GM23338 (cell line): ENCODE measurements at places on chromosomes 7 and 10. TPM values are rescaled to one million over a fixed set of nuclear protein-coding genes. Genes with fewer than 3 reads are reported as not detected.

GRCh38 chr7:99219985-99220384 lies 12.1 kb upstream of the KPNA7 start:
- no peak overlapping the region for H3K27ac ChIP-seq
- DNase-seq, result no peak
- H3K27me3 ChIP-seq, result no peaks in the 10 kb centered on the region

- no peak overlapping the region for H3K4me3 ChIP-seq
- no peaks in the 10 kb centered on the region for H3K27me3 ChIP-seq
- H3K27ac ChIP-seq, result no peak overlapping the region
- peak; percentile 9 for DNase-seq
Measured at GRCh38 chr10:42809676-42810075, 27.1 kb downstream of the BMS1 start.

Gene NAT16
- 0.21 TPM in 1 of 2 replicates, not detected in the other for total RNA-seq

Gene CFAP43
- total RNA-seq, result 0.24 and 0.47 TPM in 2 replicates

Gene FGFR2
- total RNA-seq, result 82.5 and 106 TPM in 2 replicates

- H3K4me3 ChIP-seq, result peak overlapping the region; percentile 43; the same call in 1 of the 2 replicates
- H3K36me3 ChIP-seq, result no peaks in the 10 kb centered on the region
- peaks cover 29% of the 10 kb centered on the region for H3K4me1 ChIP-seq
- peaks cover 100% of the 10 kb centered on the region for H3K27me3 ChIP-seq
Measured at GRCh38 chr7:27173511-27173955, 587 bp downstream of the HOXA10 start.

Gene HTRA1
- total RNA-seq, result 16.1 and 16.5 TPM in 2 replicates

GRCh38 chr10:11145495-11145855 lies 127.8 kb downstream of the CELF2 start:
- peaks cover 62% of the 10 kb centered on the region for H3K4me1 ChIP-seq
- H3K36me3 ChIP-seq, result no peaks in the 10 kb centered on the region
- no peaks in the 10 kb centered on the region for H3K27me3 ChIP-seq
- peak overlapping the region; percentile 85 for H3K27ac ChIP-seq
- H3K4me3 ChIP-seq, result no peak overlapping the region
- no peak for DNase-seq

Gene BUD23
- total RNA-seq, result 57.2 and 62.1 TPM in 2 replicates

Gene MAGI2
- total RNA-seq, result 26.4 and 31.4 TPM in 2 replicates

Gene ABCB4
- total RNA-seq, result 1.2 and 3.0 TPM in 2 replicates

Gene CALY
- total RNA-seq, result 0.31 and 1.0 TPM in 2 replicates

- H3K36me3 ChIP-seq, result no peaks in the 10 kb centered on the region
- no peak overlapping the region for H3K27ac ChIP-seq
- no peak overlapping the region for H3K4me3 ChIP-seq
- H3K4me1 ChIP-seq, result no peaks in the 10 kb centered on the region
- DNase-seq, result no peak
Measured at GRCh38 chr7:3240826-3241430, 60.1 kb upstream of the SDK1 start.

DNA sequence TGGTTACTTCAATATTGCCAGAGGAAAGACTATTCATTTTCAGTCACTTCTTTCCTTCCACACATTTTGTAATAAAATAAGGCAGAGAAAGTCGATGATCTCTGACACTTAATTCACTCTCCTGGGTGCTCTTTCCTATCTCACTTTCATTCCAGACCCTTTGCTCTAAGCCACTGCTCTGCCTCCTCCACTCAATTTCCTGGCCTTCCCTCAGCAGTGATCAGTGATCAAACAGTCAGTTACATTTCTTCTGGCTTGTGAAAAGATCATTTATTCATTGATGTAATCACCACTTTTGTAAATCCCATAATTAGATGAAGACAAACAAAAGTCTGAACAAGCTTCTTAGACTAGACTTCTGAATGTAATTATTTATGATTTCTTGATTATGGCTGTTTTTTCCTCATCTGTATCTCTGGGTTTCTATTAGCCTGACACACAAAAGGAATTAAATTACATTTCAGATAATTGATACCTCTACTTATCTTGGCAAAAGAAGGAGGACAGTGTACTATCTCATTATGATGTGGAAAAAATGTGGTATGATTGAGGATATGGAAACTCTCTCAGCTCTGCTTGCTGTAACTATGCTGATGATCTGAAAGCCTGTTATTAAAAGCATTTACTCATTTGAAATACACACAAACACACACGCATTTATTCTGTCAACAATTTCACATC lies 1102.3 kb downstream of the GRM8 start:
- no peaks in the 10 kb centered on the region for H3K27me3 ChIP-seq
- no peak overlapping the region for H3K4me3 ChIP-seq
- no peak for DNase-seq
- H3K36me3 ChIP-seq, result no peaks in the 10 kb centered on the region

GRCh38 chr7:157406971-157407370 lies 70.2 kb downstream of the DNAJB6 start:
- no peak overlapping the region for H3K4me3 ChIP-seq
- H3K4me1 ChIP-seq, result peaks cover 11% of the 10 kb centered on the region
- no peaks in the 10 kb centered on the region for H3K36me3 ChIP-seq
- H3K27ac ChIP-seq, result no peak overlapping the region
- H3K27me3 ChIP-seq, result no peaks in the 10 kb centered on the region

DNA sequence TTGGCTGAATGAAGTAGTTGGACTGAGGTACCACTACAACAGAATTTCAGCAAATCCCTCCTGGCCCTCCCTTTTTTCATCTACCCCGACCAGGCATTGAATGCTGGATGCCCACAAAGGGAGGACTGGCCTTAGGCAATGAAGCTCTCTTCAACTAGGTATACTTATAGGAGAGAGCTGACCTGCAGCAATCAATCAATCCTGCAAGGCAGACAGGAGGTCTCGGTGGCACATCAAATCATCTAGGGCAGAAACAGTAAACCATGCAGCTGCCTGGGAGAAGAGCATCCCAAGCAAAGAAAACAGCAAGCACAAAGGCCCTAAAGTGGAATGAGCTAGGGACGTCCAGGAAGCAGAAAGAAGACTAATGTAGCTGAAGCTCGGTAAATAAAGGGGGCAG lies 2.4 kb upstream of the ABRAXAS2 start:
- no peak overlapping the region for H3K27ac ChIP-seq
- H3K27me3 ChIP-seq, result no peaks in the 10 kb centered on the region
- no peaks in the 10 kb centered on the region for H3K36me3 ChIP-seq
- no peak for DNase-seq

DNA sequence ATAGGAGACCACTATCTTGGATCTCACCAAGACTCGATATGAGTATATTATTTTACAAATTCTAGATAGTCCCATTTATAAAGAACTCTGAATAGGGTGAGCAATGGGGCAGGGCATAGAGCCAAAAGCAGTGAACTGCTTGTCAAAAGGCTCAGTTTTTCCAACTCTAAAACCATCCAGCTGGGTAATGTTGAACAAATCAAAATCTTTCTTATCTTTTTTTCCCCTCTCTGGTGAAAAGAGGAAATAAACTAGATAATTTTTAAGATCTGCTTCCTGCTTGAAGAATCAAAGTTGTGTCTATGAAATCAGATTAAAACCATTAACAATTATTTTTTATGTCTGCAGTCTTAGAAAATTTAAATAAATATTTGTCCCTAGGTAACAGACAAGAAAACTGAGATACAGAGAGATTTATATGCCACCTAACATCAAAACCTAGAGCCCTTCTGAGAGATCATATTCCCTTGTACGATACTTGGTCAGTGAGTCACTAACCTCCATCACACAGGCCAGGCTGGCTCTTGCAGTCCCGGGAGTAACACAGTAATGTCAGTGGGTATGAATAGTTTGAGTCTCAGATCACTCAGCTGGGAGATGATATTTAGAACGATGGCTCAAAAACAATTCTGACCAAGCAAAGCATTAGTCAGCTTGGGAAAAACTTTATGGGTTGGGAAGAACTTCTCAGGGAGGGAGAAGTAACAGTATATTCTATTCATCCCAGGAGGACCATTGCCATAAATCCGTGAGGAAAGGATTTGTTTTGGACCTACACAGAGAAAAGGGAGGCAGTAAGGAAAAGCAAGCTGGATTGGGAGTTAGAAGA lies 178.8 kb downstream of the REEP3 start:
- H3K4me3 ChIP-seq, result no peak overlapping the region
- H3K27ac ChIP-seq, result peak overlapping the region; percentile 65; the same call in 1 of the 2 replicates
- no peak for DNase-seq
- peaks cover 15% of the 10 kb centered on the region for H3K4me1 ChIP-seq
- H3K36me3 ChIP-seq, result no peaks in the 10 kb centered on the region

GRCh38 chr10:102718220-102718619 lies 3.8 kb downstream of the SFXN2 start:
- peaks cover 17% of the 10 kb centered on the region; the same call in 1 of the 2 replicates for H3K36me3 ChIP-seq
- H3K4me3 ChIP-seq, result 0 out of 2 replicates have a peak overlapping the region, but pooled peaks have one; percentile 2
- peak overlapping the region; percentile 59 for H3K27ac ChIP-seq
- DNase-seq, result peak; percentile 60

Gene CYP3A7
- total RNA-seq, result not detected in 2 replicates

- no peak for DNase-seq
- no peak overlapping the region for H3K27ac ChIP-seq
- no peaks in the 10 kb centered on the region for H3K36me3 ChIP-seq
- H3K4me1 ChIP-seq, result peaks cover 19% of the 10 kb centered on the region
- H3K4me3 ChIP-seq, result no peak overlapping the region
- H3K27me3 ChIP-seq, result peaks cover 23% of the 10 kb centered on the region
Measured at GRCh38 chr10:114398587-114399331, 5.5 kb downstream of the AFAP1L2 start.

Gene CTBP2
- 233 and 265 TPM in 2 replicates for total RNA-seq

DNA sequence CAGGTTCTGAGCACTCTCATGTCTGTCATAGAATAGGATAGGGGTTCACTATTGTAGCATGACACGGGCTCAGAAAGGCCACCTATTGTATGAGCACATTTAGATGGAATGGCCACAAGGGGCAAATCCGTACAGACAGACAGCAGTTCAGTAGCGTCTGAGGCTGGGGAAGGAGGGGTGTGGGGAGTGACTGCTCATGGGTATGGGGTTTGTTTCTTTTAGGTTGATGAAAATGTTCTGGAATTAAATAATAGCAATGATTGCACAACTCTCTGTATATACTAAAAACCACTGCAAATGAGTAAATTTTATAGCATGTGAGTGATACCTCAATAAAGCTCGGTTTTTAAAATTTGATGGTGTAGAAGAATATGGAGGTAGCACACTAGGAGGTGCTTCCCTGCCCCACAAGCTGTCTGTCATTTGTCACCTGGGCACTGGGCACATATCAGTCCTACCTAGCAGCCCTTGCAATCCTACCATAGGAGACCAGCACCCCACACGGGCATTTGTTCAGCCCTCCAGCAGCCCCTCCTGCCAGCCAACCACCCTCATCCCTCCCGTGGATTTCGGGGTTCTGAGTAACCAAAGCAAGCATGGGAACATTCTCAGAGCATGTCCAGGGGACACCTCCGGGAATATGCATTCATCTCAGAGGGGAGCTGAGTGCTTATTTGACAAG lies 35.2 kb downstream of the KCNMA1 start:
- H3K4me3 ChIP-seq, result no peak overlapping the region
- no peak overlapping the region for H3K27ac ChIP-seq
- no peaks in the 10 kb centered on the region for H3K27me3 ChIP-seq
- no peak for DNase-seq

- DNase-seq, result peak; percentile 74
- H3K27ac ChIP-seq, result no peak overlapping the region
- H3K36me3 ChIP-seq, result no peaks in the 10 kb centered on the region
- no peak overlapping the region for H3K4me3 ChIP-seq
Measured at GRCh38 chr10:132939957-132940790, 2.2 kb downstream of the CFAP46 start.

DNA sequence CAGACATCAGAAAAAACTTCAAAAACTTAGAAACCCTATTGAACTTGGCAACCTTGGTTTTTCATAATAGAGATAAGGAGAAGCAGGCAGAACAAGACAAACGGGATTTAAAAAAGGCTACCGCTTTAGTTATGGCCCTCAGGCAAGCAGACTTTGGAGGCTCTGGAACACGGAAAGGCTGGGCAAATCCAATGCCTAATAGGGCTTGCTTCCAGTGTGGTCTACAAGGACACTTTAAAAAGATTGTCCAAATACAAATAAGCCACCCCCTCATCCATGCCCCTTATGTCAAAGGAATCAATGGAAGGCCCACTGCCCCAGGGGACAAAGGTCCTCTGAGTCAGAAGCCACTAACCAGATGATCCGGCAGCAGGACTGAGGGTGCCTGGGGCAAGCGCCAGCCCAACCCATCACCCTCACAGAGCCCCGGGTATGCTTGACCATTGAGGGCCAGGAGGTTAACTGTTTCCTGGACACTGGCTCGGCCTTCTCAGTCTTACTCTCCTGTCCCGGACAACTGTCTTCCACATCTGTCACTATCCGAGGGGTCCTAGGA lies 115.3 kb downstream of the NRCAM start:
- no peak overlapping the region for H3K4me3 ChIP-seq
- H3K27me3 ChIP-seq, result no peaks in the 10 kb centered on the region
- H3K36me3 ChIP-seq, result no peaks in the 10 kb centered on the region
- no peak for DNase-seq
- H3K27ac ChIP-seq, result no peak overlapping the region
- peaks cover 5% of the 10 kb centered on the region for H3K4me1 ChIP-seq

Gene DYDC1
- total RNA-seq, result 2.1 TPM in 1 of 2 replicates, not detected in the other

Gene ADAM8
- total RNA-seq, result 5.5 and 7.4 TPM in 2 replicates

- H3K4me1 ChIP-seq, result peaks cover 3% of the 10 kb centered on the region; the same call in 1 of the 2 replicates
- H3K27me3 ChIP-seq, result no peaks in the 10 kb centered on the region
- no peak overlapping the region for H3K27ac ChIP-seq
- no peak for DNase-seq
Measured at GRCh38 chr10:128892005-128892404, 575.0 kb upstream of the MGMT start.

DNA sequence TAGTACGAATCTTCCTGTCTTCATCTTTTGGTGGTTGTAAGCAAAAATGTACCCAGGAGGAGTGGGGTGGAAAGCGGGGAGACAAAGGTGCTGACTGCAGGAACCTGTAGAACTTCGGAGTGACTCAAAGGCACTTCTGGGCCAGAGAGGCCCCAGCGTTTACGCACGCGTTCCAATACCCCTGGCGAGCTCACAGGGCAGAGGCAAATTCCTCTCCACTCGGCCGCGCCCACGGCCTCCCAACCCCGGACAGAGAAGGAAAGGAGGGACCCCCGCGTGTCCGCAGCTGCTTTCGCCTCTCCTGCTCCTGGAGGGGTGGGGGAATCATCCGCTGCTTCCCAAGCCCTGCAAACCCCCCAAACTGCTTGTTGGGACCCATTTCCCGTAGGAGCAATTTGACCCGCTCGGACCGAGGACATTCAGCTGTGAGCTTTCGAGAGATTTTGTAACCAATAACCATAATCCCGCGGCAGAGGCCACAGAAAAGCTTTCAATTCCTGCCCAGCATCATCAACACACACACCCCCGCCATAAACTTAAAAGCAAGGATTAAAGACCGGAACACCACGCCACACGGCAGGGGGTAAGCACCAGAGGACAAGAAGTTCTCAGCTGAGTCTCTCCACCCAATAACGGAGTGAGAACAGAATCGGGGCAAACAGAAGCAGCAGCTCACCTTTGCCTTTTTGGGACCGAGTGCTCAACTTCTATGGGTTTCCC lies 2.3 kb downstream of the IGF2BP3 start:
- peak overlapping the region; percentile 95 for H3K27ac ChIP-seq
- H3K4me3 ChIP-seq, result peak overlapping the region; percentile 64
- peaks cover 25% of the 10 kb centered on the region for H3K4me1 ChIP-seq
- H3K36me3 ChIP-seq, result no peaks in the 10 kb centered on the region
- peak; percentile 81 for DNase-seq

- H3K27ac ChIP-seq, result no peak overlapping the region
- no peak for DNase-seq
- no peak overlapping the region for H3K4me3 ChIP-seq
- peaks cover 62% of the 10 kb centered on the region for H3K4me1 ChIP-seq
- H3K27me3 ChIP-seq, result no peaks in the 10 kb centered on the region
Measured at GRCh38 chr7:80184693-80185092, 50.1 kb downstream of the GNAI1 start.

Gene LOXL4
- 0.23 and 0.38 TPM in 2 replicates for total RNA-seq

GRCh38 chr7:70408477-70408876 lies 723.5 kb upstream of the GALNT17 start:
- H3K27me3 ChIP-seq, result no peaks in the 10 kb centered on the region
- H3K4me1 ChIP-seq, result no peaks in the 10 kb centered on the region
- H3K27ac ChIP-seq, result no peak overlapping the region
- no peak for DNase-seq

Gene OR2A42
- total RNA-seq, result 0.27 and 0.28 TPM in 2 replicates

Gene SVOPL
- 0.70 and 1.4 TPM in 2 replicates for total RNA-seq
